ENCODE measurements at places on chromosomes 7 and 10.

DNA sequence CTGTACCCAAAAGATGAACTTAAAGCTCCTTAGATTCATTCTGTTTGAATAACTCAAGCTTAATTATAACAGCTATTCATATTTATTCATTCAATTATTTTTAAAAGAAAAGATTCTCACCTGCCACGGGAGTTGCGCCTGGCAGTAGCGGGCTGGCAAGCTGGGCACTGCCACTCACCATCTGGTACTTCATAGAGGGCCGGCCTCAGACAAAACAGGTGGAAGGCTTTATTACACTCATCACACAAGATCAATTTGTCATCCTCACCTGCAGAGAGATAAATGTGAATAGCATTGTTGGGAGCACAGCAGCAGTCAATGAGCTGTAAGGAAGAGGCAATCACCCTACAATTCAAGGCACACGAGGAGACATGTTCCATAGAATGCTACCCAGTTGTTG lies 15.8 kb downstream of the FZD9 start:
- no peak overlapping the region for H3K4me3 ChIP-seq
- no peak overlapping the region for H3K27ac ChIP-seq
- DNase-seq, result no peak

DNA sequence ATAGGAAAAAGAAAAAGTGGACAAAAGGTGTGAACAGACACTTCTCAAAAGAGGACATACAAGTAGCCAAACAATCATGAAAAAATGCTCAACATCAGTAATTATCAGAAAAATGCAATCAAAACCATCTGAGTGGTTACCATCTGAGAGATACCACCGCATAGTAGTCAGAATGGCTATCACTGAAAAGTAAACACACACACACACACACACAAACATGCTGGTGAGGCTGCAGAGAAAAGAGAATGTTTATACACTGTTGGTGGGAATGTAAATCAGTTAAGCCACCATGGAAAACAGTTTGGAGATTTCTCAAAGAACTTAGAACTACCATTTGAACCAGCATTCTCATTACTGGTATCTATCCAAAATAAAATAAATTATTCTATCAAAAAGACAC lies 145.7 kb downstream of the CYP26A1 start:
- DNase-seq, result no peak
- no peak overlapping the region for H3K4me3 ChIP-seq
- no peak overlapping the region for H3K27ac ChIP-seq

DNA sequence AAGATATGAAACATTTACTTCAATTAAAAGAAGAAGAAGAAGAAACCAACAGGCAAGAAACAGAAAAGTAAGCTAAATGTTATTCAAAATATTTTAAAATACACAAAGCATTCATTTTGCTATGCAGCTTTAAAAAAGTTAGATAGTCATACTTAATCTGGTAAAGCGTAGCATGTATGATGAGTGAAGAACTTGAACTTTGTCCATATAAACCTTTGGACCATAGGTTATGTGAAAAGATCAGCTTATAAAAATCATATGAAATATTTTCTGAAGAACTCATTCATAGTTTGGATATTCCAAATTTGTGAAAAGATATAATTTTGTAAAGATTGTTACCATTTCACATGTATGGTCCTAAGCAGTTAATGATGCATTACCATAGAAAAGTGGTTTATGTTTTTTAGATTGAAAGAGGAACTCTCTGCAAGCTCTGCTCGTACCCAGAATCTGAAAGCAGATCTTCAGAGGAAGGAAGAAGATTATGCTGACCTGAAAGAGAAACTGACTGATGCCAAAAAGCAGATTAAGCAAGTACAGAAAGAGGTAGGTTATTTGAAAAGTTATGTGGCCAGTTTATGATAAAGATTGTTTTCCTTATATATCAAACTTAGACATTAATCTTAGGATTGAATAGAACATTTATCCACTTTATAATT lies 37.3 kb downstream of the KIF20B start:
- H3K4me3 ChIP-seq, result no peak overlapping the region
- H3K27ac ChIP-seq, result no peak overlapping the region
- no peaks in the 10 kb centered on the region for H3K4me1 ChIP-seq
- no peaks in the 10 kb centered on the region for H3K27me3 ChIP-seq
- H3K36me3 ChIP-seq, result no peaks in the 10 kb centered on the region
- no peak for DNase-seq

DNA sequence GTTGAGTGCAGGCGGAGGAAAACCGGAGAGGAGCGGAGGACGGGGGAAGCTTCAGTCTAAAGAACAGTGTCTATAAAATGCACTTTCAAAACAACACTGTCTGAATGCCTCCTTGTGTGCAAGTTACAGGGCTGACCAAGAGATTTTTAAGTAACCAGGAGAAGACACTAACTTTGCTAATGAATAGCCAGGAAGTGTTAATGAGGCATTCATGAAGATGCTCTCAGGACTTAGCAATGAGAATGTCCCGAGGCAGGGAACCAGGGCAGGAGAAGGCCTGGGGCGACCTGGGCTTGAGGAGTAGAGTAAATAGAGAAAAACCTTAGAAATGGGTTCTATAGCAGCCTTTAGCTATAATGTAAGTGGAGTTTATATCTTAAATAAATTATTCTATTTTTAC lies 312.1 kb downstream of the SKIDA1 start:
- no peak overlapping the region for H3K27ac ChIP-seq
- H3K36me3 ChIP-seq, result no peaks in the 10 kb centered on the region
- no peak overlapping the region for H3K4me3 ChIP-seq
- no peaks in the 10 kb centered on the region for H3K4me1 ChIP-seq
- no peak for DNase-seq

DNA sequence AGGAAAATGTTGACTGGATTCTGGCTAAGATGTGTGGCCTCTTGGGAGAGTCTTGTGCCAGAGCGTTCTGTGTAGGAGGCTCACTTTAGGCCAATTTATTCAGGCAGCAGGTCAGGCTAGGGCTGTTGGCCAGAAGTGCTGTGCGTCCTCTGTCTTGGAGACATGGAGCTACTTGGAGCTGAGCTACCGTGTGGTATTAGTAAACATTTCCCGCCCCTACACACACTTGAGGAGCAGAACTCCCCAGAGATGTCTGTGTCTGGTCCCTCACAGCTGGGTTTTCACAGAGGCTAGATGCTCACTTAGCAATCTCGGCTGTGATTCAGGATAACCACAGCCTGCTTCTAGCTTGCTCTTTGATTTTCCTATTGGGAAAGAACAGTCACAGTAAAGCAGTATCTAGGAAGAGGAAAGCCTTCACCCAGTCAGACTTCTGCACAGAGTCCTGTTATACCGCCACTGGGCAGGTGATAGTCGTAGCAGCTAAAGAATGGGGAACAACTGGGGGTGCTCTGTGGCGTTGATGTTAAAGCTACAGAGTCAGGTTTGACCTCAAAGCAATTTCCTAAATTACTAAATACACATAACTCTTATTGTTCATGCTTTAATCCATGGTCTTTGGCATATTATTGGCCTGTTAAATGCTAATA lies 86.7 kb downstream of the MDFIC start:
- no peaks in the 10 kb centered on the region for H3K4me1 ChIP-seq
- no peak for DNase-seq

- H3K27me3 ChIP-seq, result no peaks in the 10 kb centered on the region
- H3K36me3 ChIP-seq, result no peaks in the 10 kb centered on the region
Observed at GRCh38 chr7:151880688-151881087, 3.8 kb upstream of the PRKAG2 start.

- DNase-seq, result no peak
- no peaks in the 10 kb centered on the region for H3K4me1 ChIP-seq
- H3K36me3 ChIP-seq, result no peaks in the 10 kb centered on the region
Observed at GRCh38 chr7:143850682-143851081, 51.3 kb downstream of the TCAF1 start.

GRCh38 chr10:117653170-117653515 lies 110.6 kb downstream of the EMX2 start:
- H3K27ac ChIP-seq, result no peak overlapping the region
- no peak for DNase-seq
- H3K27me3 ChIP-seq, result no peaks in the 10 kb centered on the region
- no peaks in the 10 kb centered on the region for H3K36me3 ChIP-seq

- H3K27me3 ChIP-seq, result no peaks in the 10 kb centered on the region
- H3K4me3 ChIP-seq, result no peak overlapping the region
- no peaks in the 10 kb centered on the region for H3K4me1 ChIP-seq
- no peaks in the 10 kb centered on the region for H3K36me3 ChIP-seq
- no peak for DNase-seq
- no peak overlapping the region for H3K27ac ChIP-seq
Observed at GRCh38 chr7:17534348-17534747, 235.9 kb downstream of the AHR start.

DNA sequence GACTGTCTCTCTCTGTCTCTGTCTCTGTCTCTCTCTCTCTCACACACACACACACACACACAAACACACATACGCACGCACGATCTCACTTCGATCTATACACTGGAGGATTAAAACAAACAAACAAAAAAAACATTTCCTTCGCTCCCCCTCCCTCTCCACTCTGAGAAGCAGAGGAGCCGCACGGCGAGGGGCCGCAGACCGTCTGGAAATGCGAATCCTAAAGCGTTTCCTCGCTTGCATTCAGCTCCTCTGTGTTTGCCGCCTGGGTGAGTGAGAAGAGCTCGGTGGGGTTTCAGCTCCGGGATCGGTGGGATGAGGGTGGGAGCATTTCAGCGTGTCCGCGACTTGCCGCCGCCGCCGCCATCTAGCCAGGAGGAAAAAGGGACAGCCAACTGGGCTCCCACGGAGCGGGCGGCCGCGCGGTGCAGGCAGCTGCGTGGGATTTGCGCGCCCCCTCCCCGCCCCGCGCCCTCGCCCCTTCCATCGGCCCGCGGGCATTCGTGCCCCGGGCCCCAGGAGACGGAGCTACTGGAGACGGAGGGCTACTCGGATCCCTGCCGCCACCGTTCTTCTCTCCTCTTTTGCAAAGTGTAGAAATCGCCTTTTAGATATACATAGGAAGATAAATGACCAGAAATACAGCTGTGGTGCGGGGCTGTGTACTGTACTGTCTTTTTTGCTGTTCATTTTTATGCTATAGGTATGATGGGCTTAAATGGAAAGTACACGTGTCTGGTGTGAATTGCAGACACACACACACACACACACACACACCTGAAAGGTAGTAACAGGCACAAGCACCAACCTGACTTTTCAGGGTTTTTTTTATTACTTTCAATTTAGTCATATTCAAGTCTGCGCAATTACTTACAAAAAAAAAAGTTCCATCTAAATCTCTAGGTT lies 581 bp downstream of the PTPRZ1 start:
- DNase-seq, result peak; percentile 39
- peak overlapping the region; percentile 46 for H3K4me3 ChIP-seq
- H3K4me1 ChIP-seq, result no peaks in the 10 kb centered on the region
- no peaks in the 10 kb centered on the region for H3K36me3 ChIP-seq

DNA sequence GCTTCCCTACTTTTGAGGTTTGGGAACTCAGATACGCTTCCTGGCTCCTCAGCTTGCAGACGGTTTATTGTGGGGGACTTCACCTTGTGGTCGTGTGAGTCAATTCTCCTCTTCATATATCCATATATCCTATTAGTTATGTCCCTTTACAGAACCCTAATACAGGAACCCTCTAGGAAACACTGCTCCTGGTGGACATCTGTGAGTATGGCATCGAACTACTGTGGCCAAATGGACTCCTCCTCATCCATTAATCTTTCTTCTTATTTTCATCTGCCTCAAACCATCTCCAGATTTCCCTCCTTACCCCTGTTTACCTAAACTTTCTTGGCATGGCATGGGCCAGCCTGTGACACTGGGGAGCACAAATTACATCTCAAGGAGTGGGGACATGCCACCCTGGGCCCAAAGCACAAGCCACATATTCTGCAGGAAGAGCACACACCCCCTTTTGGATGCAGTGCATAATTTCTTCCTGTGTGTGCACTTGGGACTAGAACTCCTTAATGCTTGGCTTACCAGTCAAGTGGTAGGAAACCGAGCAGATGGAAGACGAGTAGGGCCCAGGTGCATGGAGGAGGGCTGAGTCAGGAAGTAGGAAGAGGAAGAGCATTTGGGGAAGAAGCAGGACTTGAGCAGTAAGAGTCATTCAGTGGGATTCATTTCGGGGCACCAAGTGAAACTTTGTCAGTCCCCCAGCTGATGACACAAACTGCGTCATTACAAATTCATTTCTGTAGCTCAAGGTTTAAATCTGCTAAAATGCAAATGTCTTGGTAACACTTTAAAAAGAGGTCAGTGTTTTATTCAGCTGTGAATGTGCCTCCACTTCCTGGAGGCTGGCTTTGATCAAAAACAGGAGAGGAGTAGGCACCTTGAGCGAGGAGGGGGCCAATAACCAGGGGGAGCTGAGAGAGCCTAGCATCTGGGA lies 80.8 kb upstream of the PLXNA4 start:
- H3K27ac ChIP-seq, result no peak overlapping the region
- no peak overlapping the region for H3K4me3 ChIP-seq
- DNase-seq, result no peak
- H3K4me1 ChIP-seq, result peaks cover 5% of the 10 kb centered on the region
- H3K27me3 ChIP-seq, result no peaks in the 10 kb centered on the region
- no peaks in the 10 kb centered on the region for H3K36me3 ChIP-seq

- no peaks in the 10 kb centered on the region for H3K27me3 ChIP-seq
- DNase-seq, result no peak
- no peaks in the 10 kb centered on the region for H3K4me1 ChIP-seq
- no peaks in the 10 kb centered on the region for H3K36me3 ChIP-seq
Observed at GRCh38 chr10:117728087-117728486, 185.5 kb downstream of the EMX2 start.

- no peak overlapping the region for H3K4me3 ChIP-seq
- H3K36me3 ChIP-seq, result no peaks in the 10 kb centered on the region
- DNase-seq, result no peak
- no peaks in the 10 kb centered on the region for H3K4me1 ChIP-seq
Observed at GRCh38 chr10:23453465-23453864, 14.6 kb downstream of the OTUD1 start.

DNA sequence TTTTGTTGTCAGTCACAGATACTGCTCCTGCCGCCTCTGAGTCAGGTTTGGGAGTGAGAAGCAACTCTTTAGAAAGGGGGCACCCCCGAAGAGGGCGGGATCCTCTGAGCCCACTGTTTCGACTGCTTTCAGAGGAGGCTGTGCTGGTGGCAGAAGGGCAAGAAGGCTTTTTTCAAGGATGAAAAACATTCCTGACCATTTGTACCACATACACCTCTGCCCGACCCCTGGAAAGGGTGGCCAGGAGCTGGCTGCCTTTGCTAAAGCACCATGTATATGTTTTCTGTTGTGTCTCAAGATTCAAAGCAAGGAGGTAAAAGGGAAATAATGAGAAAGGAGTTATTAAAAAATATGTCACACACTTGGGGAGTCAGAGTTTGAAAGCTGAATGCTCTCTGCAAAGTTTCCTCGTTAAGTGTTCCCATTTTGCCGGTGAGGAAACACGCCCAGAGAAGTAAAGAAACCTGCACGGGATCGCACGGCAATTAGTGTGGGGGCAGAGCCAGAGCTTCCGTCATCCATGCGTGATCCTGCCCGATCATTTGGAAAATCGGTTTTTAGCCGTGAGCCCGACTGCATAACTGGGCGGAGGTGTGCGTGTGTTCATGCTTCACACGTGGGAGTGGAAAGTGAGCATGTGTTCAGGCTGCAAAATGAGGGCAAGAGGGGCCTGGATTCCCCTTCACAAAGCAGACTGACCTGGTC lies 163.2 kb downstream of the ADAM12 start:
- H3K4me1 ChIP-seq, result no peaks in the 10 kb centered on the region
- no peaks in the 10 kb centered on the region for H3K27me3 ChIP-seq
- H3K4me3 ChIP-seq, result no peak overlapping the region
- H3K27ac ChIP-seq, result no peak overlapping the region
